ENCODE measurements at places on chromosomes 2 and 18. TPM values are rescaled to one million over a fixed set of nuclear protein-coding genes. Genes with fewer than 3 reads are reported as not detected.

GRCh38 chr2:219178377-219179175, 501 bp downstream of the RETREG2 start:
- peak; percentile 55 for DNase-seq

DNA sequence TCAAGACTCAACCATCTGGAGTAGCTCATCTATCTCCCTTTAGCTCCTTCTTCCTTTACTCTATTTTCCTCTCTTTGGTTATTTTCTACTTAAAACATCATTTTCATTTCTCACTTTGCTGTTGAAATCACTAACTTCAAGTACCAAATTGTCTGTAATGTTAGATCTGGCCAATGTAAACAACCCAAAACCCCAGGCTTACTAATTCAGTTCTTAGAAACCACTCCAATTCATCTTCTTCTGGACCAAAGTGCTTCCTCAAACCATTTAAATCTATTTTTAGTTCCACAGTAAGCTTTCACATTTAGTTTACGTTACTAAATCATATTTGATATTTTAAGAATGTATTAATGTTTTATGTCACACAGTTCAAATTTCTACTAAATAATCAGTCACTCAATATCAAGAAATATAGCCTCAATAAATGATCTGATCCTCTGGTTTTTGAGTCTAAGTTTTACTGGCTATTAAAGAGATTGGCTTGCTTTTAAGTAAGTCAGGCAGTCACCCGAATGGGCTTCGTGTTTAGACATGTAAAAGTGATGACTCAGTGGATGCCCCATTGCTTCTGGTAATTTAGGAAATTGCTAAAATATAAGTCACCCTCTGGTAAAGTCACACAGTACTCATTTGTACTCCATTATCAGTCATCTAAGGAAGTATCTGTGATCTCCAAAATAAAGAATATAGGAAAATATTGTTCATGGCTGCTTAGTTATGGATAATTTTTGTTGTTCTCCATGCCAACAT, 527.2 kb upstream of the SOX11 start:
- no peak for DNase-seq

GRCh38 chr2:21740484-21740883, 616.7 kb downstream of the TDRD15 start:
- DNase-seq = no peak

DNA sequence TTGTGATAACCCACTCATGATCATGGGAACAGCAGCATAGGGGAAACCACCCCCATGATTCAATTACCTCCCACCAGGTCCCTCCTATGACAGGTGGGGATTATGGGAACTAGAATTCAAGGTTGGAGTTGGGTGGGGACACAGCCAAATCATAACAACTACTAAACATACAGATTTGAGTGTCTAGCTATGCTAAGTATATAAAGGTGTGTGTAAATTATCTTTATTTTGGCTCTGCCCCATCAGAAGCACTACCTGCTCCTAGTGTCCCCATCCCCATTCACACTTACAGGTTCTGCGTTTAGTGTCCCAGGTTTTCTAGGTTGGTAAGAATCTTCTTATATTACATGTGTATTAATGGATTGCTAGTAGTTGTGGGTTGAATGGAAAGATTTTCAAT, 464.7 kb downstream of the EPHA4 start:
- DNase-seq = no peak

DNA sequence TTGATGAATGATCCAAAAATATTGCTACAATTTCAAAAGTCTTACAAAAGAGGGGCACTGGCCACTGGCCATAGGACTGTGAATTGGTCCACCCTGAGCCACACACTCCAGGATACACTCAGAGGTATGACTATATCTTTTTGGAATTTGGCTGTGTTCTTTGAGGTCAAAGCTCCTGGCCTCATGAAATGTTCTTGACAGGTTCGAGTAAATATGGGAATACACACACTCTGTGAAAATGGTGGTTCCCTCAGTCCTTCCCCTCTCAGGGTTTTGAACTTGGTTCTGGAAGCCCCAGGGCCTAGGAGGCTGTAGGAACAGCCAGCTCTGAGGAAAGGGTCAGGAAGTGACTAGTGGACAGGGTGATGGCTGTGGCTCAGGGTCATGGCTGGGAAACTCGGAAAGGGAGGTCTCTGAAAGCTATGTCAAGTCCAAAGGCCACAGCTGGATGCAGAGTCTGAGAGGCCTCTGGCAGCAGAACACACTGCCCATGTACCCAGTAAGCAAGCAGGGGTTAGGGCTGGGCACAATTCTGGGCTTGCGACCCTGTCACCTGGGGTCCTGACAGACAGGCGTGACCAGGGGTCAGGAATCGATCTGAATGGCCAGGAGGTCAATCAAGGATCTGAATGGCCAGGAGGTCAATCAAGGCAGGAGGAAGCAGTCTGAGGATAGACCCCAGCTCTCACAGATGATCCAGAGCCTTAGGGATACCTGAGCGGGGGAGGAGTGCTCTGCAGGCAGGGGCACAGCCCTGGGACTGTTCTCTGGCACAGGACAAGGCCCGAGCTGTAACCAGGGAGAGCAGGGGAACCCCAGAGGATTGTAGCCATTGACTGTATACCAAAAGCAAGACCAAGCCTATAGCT, 223.4 kb upstream of the SMAD2 start:
- no peak for DNase-seq

DNA sequence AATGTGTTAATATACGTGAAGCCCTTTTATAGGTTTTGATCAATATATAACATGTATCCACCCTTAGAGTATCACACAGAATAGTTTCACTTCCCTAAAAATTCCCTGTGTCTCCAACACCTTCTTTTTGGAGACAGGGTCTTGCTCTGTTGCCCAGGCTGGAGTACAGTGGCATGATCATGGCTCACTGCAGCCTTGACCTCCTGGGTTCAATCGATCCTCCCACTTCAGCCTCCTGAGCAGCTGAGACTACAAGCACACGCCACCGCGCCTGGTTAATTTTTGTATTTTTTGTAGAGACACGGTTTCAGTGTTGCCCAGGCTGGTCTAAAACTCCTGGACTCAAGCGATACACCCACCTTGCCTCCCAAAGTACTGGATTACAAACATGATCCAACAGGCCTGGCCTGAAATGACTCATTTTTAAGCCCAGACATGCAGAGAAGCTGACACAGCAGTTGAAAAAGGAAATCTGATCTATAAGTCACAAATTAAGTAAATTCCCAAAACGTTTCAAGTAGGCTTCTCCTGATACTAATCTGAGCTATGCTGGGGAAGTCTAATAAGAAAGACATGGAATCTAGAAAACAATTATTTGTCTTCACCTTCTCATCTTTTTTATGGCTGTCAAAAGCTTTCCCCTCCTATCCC, 2.9 kb downstream of the DUSP11 start:
- DNase-seq = no peak

GRCh38 chr2:46269544-46270273, 27.5 kb upstream of the EPAS1 start:
- no peak for DNase-seq

DNA sequence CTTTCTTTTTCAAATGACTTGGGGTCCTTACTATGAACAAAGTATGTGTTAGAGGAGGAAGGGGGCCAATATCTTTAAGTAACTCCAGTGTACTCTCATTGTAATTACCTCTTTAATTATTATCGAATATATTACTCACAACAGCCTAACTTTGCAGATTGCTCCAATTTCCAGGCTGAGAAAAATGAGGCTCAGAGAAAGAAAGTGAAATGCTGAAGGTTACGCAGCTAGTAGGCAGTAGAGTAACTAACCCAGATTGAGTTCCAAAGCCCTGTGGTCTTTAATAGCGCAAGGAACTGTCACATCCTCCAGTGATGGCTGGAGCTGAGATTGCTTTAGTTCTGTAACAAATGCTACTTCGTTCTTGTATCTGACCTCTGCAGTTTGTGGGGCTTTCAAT, 2.2 kb upstream of the GYPC start:
- peak; percentile 18 for DNase-seq

GRCh38 chr2:225190987-225191386, 148.7 kb upstream of the DOCK10 start:
- no peak for DNase-seq

DNA sequence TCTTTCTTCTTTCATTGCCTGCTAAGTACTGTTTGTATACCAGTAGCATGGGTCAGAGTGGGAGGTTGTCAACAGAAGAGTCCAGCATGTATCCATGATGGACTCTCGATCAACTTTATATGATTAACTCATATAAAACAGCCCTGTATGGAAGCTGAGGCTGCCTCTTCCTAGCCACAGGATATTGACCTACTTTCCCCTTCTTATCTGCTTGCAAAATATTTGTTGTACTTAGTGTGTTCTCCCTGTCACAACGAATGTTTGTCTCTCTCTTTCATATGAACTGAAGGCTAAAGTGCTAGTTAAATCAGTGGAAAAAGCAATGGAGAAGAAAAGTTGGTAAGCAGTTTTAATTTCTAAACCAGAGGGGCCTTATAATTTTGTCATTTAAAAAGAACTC, 17.8 kb downstream of the MYO1B start:
- DNase-seq = no peak

- DNase-seq = no peak
Measured at GRCh38 chr2:153667475-153667874, 188.9 kb upstream of the RPRM start.

- no peak for DNase-seq
Measured at GRCh38 chr2:69514819-69515218, 77.6 kb upstream of the NFU1 start.

- peak; percentile 51 for DNase-seq
Measured at GRCh38 chr2:230762317-230762896, 49.8 kb downstream of the CAB39 start.

GRCh38 chr2:2243666-2244065, 87.4 kb downstream of the MYT1L start:
- DNase-seq = no peak

DNA sequence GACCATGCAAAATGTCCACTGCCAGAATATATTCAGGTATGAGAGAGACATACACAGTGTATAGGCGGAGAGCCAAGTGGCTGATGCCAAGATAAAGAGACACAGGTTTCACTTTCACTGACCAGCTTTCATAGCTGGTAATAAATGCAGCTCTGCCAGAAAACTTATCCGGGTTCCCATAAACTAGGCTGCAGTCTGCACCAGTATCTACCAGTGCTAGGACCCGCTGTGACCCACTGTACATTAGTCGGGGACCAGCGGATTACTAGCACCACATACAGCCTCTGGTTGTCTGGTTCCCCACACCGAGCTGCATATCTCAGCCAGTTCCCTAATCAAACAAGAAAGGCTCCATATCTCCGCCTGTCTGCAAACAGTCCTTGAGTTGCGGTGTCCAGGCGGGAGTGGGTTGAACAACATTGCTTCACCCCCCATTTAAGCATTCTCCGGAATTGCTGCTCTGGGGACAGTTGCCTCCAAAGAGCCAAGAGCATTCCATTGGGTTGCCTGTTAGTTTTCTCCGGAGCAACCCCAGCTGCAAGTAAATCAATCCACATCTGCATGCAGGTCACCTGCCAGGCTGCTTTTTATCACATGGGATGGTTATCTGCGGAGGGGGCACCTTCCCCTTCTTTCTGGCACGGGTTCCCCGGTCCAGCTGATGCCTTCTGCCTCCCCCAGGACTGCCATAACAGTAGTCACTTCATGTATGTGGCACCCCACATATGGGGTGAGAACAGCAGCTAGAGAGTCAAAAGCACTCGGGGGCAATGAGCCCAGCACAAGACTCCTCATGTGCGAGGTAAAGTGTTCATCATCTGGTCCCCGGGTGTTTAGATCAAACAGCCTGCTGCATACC, 18.0 kb upstream of the KLHL23 start:
- no peak for DNase-seq

CHRND gene
- total RNA-seq = not detected

RTP5 gene
- not detected for total RNA-seq

GPR35 gene
- total RNA-seq = 23.8 TPM

FBXO41 gene
- 32.3 TPM for total RNA-seq

GALNT5 gene
- total RNA-seq = not detected

LDLRAD4 gene
- 35.7 TPM for total RNA-seq
